Stimulated activated CD4-positive, alpha-beta T cell treated with anti-CD3 and anti-CD28 coated beads, Interleukin-15, amount 100 ng/mL, for 48 hours (primary cell): ENCODE measurements at places on chromosomes 3 and 15.

GRCh38 chr3:73026111-73026759 lies 29.6 kb downstream of the PPP4R2 start:
- no peak for DNase-seq

DNA sequence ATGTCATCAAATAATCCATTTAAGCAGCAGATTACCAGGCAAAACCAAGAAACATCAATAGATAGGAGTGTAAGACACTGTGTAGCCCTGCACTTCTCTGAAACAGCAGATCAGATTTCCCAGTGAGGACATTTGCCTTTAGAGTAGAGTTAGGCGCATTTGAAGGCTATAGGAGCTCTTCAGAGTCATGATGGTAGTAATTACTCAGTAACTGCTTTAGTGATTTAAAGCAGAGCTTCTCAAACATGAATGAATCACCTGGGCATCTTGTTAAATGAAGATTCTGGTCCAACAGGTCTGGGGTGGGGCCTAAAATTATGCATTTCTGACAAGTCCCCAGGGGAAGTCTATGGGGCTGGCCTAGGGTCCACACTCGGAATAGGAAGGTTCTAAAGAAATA lies 36.9 kb downstream of the THRB start:
- no peak for DNase-seq

GRCh38 chr15:47296881-47297280 lies 420.4 kb upstream of the SEMA6D start:
- no peak for DNase-seq

GRCh38 chr3:64117483-64117882 lies 94.2 kb upstream of the PSMD6 start:
- DNase-seq = no peak

DNA sequence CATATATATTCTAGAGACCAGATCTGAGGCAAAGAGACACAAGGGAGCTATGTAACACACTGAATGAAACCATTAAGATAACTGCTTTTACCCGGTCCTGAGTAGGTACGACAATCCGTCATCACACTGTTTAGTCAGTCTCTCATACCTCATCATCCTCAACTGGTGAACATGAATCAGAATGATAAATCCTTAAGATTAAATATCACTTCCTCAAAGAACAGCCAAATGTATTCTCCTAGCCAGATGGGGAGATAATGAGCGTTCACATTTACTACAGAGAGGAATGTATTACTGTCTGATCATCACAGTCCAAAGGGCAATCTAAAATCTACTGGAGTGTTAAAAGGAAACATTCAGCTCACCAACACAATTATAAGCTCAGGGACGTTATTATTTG lies 319.4 kb upstream of the STAC start:
- DNase-seq = no peak

- DNase-seq = peak; percentile 19
These were observed 611 bp upstream of the BNIP2 start for GRCh38 chr15:59689626-59690236.

DNA sequence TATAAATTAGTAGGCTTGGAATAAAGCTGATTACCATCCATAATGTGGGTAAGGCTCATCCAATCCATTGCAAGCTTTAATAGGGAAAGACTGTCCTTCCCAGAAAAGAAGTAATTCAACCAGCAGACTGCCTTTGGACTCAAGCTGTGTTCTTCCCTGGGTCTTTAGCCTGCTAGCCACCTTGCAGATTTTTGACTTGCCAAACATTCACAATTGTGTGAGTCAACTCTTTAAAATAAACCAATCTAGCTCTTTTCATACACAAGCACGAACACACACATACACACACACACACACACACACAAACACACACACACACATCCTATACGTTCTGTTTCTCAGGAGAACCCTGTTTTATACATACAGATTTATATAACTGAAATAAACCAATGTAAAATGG lies 248.1 kb downstream of the NAALADL2 start:
- DNase-seq = no peak

DNA sequence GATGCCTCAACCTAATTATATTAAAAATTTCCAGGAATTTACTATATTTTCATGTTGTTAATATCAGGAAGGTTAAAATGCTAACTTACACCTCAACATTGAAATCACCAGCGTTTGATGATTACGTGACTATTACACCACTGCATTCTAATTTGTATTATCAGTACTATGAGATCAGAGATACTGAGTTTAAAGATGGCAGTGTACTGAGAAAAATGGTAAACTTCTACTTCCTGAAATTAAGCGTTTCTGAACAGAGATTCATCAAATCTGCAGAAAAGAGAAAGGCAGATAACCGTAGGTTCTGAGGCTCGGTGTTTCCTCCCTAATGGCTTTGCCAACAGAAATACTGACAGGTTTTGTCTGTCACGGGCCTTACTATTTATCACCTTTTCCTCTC lies 69.9 kb downstream of the CRTC3 start:
- no peak for DNase-seq

DNA sequence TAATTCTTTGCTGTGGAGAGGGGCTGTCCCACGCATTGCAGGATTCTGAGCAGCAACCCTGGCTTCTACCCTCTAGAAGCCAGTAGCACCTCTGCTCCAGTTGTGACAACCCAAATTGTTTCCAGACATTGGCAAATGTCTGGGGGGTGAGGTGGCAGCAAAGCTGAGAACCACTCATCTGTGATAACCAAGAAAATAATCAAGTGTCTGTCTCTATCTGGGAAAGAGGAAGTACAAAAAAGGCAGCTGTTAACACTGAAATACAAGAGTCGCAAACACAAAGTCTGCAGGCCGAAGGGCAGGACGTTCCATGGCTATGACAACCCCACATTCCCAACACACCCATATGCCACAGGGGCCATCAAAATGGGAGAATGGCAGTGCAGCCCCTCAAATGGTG lies 42.2 kb upstream of the GNB5 start:
- no peak for DNase-seq

DNA sequence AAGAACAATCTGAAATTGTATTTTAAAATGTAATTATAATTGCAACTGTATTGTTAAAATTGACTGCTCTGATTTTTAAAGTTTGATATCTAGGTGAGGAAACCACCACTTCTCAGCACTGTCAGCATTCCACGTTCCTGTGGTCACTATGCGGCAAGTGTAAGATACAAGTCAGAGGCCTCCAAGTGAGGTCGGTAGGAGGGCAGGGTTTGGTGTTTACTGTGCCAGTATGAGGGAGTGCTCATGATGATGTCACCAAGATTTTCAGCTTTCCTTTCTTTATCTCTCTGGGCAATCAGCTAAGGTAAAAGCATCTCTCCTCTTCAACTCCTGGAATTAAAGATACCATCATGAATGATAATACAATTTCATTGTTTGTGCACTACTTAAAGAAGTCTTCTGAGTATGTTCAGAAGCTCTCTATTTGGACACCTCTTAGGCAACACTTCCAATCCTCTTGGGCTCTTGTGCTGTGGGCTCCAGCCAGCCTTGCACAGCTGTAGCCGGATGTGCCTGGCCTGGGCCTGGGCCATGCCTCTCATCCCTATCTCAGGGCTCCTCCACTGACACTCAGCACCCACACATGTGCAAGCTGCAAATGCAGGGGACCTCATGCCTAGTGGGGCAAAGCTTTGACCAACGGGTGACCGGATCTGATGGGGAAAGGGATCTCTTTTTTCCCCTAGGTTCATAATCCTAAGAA lies 42.9 kb downstream of the CCR3 start:
- DNase-seq = no peak

- no peak for DNase-seq
These were observed 38.6 kb downstream of the MCTP2 start for GRCh38 chr15:94269954-94270353.

GRCh38 chr3:28698706-28699105 lies 350.1 kb upstream of the AZI2 start:
- DNase-seq = no peak

GRCh38 chr3:180466401-180467011 lies 135.5 kb upstream of the TTC14 start:
- DNase-seq = no peak

- no peak for DNase-seq
These were observed 148.1 kb downstream of the WDR76 start for GRCh38 chr15:43974852-43975251.

- no peak for DNase-seq
These were observed 585 bp downstream of the CSK start for GRCh38 chr15:74782259-74783071.

- DNase-seq = no peak
These were observed 9.2 kb downstream of the ST6GAL1 start for GRCh38 chr3:186939536-186939935.

DNA sequence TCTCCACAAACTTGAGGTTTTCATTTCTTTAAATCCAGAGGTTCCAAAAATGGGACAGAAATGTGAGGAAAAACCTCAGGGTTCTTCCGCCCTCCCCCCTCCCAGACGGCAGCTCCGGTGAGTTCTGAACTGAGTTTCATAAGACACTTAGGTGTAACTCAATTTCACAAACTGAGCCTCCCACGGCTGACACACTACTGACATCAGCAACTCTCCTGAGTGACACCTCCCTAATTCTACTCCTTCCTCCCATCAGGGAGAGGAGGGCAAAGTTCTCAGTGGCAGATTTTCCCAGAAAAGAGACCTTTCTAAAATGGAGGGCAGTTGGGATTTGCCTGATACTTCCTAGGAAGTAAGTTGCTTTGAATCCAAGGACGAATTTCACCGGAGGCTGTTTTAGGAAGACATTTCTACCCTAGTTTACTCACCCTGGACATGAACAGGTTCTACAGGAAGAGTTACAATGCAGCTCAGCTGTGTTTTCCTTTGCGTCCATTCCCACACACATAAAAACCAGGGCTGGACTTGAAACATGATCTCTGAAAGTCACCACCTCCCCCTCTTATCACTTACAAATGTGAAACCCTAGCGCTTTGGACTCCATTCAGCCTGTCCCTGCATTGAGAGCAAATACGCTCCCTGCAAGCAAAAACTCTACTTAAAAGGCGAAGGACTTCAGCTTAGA lies 78.1 kb upstream of the LMOD3 start:
- DNase-seq = peak; percentile 53

- DNase-seq = no peak
These were observed 75.8 kb upstream of the MB21D2 start for GRCh38 chr3:192993411-192993810.

- DNase-seq = no peak
These were observed 50.0 kb upstream of the CDIN1 start for GRCh38 chr15:36529296-36530011.

DNA sequence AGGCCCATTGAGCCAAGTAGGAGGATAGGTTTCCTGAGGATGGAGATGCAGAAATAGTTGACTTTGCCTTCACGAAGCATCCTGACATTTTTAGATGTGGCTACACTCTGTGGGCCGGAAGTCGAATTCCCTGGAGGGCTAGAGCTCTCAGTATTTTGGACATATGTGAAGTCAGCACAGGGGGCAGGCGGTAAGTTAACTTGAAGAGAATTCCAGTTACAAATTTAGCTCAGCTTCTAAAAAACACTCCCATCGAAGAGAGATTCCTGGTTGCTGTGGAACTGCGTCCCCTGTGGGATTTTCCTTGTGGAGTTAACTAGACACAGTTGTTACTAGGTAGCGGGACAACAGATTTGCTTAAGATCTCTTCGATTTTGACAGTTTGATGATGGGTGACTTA lies 161.9 kb upstream of the RGMA start:
- DNase-seq = no peak

DNA sequence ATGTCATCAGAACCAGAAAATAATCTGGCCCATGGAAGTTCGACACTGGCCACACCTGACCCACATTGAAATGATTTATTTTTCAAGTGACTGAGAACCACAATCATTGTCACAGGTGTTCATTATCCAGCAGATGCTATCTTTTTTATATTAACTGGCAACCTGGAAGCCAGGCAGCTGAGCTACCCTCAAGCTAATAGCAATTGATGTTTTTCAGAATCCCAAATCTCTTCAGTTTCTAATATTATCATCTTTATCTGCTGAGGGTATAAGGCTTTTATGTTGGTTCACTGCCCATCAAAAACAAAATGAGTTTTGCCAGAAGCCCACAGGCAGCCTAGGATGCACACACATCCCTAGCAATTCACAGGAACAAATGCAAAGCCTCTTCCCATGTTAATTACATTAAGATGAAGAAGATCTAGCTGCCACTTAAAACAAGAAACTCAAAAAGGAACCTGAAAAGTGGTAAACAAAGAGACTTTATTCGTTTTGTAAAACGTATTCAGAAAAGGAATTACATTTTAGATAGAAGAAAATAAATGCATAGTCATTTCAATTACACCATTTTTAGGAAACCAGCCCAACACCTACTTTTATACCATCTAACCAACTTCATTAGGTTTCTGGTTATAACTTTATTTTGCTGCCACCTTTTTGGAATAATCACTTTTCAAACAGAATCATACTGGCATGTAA lies 40.9 kb upstream of the STRIT1 start:
- DNase-seq = no peak

GRCh38 chr3:155232605-155233004 lies 60.9 kb downstream of the STRIT1 start:
- DNase-seq = no peak

DNA sequence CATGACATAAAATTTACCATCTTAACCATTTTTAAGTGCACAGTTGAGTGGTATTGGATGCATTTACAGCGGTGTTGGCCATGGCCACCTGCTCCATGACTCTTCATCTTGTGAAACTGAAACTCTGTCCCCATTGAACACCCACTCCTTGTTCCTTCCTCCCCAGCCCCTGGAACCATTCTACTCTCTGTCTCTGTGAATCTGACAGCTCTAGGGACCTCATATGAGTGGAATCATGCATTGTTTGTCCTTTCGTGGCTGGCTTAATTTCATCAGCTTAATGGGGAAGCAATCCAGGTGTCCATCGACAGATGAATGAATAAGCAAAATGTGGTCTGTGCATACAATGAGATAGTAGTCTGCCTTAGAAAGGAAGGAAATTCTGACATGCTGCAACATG lies 42.5 kb downstream of the PLXNA1 start:
- no peak for DNase-seq

- no peak for DNase-seq
These were observed 65.8 kb upstream of the AKAP13 start for GRCh38 chr15:85314633-85315032.

GRCh38 chr15:75307778-75308390 lies 25.2 kb downstream of the GOLGA6D start:
- peak; percentile 14 for DNase-seq

GRCh38 chr3:132293251-132293650 lies 24.0 kb upstream of the ACP3 start:
- no peak for DNase-seq

DNA sequence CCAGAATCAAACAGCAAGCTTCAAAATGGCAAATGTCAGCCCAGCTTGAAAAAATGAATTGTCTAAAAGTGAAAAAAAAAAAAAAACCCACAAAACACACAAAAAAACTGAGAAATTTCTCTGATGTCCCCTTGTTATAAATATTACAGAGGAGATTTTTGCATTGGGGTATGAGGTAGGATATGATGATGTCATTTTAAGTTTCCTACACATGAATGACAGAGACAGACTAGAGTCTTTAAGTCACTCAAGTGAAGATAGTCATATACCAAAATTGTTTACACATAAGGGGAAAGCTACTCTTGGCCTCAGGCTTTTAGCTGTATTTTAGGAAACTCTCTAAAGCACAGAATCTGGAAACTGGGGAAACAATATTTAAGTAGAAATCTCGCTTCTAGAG lies 32.9 kb downstream of the TIMP4 start:
- DNase-seq = no peak

- DNase-seq = no peak
These were observed 22.4 kb downstream of the LRRK1 start for GRCh38 chr15:100941536-100941935.
